AG20443 (cell line): ENCODE measurements at places on chromosomes 12 and 14.
A peak's percentile ranks its signal among the peaks of the same experiment; 100 is the strongest.

GRCh38 chr14:106556665-106557289 lies 1030.4 kb downstream of the TMEM121 start:
- no peak for DNase-seq

DNA sequence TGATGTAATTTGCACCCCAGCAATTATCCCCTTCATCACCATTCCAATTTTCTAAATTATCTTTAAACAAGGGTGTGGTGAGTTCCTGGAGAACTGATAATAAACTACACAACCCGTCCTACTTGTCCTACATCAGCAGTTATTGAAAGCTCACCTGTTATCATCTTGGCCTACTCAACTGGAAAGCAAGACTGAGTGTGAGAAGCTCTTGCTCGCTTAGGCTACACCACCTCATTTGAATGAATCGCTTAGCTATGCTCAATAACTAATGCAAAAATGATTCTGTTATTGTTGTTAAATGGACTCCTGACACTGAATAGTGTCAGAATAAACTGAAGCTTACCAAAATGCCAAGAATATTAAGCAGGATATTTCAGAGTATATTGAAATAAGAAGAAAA lies 115.4 kb upstream of the BTG1 start:
- no peak for DNase-seq

DNA sequence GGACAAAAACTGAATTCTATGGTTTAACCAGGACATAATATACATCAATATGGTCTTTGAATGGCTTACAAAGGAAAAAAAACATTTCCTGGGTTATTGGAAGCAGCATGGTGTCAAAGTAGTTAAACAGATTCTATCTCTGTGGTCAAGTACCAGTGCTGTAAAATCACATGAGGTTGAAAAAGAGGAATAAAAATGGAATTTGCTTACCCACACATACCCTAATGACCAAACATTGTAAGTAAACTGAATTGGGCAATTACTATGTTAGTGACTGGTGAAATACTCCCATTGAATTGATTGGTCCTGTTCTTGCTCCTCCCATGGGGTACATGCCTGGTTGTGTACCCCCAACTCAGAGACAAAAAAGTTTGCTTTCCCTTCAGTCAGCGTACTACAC lies 19.6 kb downstream of the IFNG start:
- DNase-seq = no peak

- DNase-seq = no peak
These were observed 41.8 kb upstream of the SNX6 start for GRCh38 chr14:34671716-34672115.

DNA sequence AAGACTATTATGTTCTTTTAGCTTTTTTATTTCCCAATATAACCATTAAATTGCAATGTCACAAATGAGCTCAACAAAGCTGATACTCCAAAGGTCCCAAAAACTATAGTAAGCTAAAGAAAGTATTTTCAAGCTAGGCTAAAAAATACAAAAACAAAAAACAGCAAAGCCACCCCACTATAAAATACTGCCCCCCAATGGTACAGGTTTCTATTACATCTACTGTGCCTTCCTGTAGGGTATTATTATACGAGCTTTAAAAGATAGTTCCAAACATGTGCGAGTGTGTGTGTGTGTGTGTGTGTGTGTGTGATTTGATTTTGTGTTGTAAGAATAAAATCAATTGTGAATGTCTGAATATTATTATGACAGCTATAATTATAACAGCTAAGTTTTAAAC lies 1.1 kb downstream of the IFNG start:
- no peak for DNase-seq

DNA sequence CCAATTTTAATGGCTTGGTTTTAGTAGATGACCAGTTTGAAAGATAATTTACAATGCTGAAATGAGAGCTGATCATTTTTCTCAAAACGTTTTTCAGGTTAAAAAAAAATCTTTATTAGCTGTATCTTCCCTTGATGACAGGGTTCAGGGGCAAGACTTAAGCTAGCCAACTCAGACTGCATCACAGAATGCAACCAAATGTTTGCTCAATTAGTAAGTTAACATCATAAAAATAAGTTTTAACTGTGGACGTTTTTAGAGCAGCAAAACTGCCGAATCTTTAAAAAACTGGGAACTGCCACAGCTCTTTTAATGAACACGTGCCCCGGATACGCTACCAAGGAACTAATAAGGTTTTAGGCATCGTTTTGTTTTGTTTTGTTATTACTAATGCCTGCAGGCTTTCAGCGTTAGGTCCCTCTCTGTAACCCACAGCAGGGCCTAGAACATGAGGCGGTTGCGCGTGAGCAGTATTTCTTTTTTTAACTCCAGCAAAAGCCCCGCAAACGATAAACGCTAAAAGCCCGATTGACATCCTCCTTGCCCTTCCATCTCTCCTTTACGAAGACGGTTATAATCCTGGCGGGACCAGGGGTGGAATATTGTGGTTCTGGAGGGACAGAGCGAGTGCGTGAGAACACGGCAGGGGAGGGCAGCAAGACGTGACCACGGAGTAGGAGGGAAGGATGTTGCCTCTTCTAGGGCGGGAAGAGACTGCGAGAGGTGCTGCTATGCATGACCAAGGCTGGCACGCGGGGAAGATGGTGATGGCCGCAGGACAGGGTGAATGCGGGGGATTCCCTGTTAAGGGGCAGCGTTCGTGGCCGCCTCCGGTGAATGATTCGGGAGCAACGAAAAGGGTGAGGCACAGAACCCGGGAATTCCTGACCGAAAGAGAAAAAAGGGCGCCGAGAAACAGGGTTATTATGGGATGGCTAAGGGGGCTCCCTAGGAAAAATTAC lies 652 bp downstream of the SUPT16H start:
- DNase-seq = peak; percentile 63

GRCh38 chr14:63991833-63992232 lies 139.0 kb downstream of the SYNE2 start:
- DNase-seq = no peak

GRCh38 chr12:113655919-113656318 lies 184.2 kb upstream of the LHX5 start:
- no peak for DNase-seq

GRCh38 chr14:64232095-64232838 lies 61.9 kb downstream of the ESR2 start:
- peak; percentile 68 for DNase-seq

GRCh38 chr12:81797100-81797499 lies 38.0 kb upstream of the PPFIA2 start:
- no peak for DNase-seq

DNA sequence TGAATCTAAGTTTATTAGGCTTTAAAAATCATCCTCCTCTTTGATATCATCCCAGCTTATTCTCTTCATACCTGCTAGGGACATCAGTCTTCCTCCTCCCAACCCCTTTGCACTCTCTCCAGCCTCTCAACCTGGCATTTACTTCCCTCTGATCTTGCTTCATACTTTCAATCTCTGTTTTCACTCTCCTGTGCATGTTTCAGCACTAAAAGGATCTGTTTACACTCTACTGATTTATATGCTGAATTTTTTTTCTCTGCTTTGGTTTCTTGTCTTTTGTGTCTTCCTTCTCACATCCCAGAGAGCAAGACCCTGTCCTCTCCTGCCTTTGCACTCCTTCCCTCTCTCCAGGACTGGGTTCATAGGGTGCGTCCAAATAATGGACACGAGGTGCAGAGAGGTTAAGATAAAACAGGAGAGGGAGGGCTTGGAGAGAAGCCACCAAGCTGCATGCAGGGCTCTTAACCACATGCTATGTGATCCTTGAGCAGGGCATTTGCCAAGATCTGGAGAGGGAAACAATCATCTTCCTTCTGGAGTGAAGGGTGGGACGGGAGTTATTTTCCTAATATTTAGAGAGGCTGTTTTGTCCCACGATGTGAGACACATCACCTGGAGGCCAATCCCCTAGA lies 3.0 kb upstream of the CISTR start:
- DNase-seq = no peak
